Amniotic epithelial cell (primary cell): ENCODE measurements at places on chromosomes 2 and 18.

DNA sequence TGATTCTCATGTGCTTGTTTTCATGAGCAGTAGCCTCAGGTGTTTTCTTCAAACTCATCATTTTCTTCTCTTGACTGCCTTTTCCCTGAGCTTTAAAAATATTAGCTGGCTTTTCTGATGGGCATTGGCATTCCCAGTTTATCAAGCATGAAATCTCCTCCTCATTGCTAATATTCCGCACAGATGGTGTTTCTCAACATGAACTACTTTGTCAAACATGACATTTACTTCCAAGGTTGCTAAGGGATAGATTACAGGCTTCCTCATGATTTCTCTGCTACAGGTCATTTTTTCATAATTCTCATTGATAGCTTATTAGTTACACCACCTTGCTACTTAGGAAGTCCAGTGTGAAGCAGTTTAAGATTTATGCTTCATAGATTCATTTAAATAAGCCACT is 1116.9 kb upstream of the CNTNAP5 start:
- DNase-seq = no peak

GRCh38 chr2:36486521-36487044 is 111.4 kb downstream of the FEZ2 start:
- DNase-seq = peak; percentile 83

DNA sequence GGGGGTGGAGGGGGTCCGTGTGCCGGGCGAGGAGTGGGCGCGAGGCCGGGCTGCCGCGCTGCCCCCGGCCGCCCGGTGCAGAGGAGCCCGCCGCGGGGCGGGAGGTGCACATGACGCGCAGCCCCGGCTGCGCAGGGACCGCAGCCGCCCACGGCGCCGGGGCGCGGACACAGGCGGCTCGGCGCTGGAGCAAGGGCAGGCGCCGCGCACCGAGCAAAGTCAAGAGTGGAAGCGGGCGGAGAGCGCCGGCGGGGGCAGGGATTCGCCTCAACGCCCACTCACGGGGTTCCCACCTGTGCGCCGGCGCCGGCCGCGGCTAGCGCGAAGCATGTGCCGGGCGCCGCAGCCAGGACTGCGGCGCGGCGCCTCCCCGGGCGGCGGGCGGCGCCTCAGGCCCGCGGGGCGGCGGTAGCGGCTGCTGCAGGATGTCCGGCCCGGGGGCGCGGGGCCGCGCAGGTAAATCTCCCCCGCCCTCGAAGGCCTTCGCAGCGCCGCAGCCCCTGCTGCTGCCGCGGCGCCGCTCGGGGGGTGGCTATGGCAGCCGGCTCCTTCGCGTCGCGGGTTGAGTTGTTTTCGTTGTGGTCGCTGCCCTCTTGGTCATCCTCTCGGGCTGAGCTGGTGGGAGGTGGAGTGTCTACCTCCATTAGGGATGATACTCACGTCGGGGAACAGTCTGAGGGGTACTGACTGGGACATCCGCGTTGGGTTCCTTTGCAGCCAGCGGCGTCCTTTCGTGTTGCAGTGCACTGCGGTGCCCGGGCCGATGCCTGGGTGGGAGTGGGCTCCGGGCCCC is 216.3 kb upstream of the DTNA start:
- peak; percentile 6 for DNase-seq

GRCh38 chr2:240369335-240369734 is 66.1 kb upstream of the GPC1 start:
- no peak for DNase-seq

- no peak for DNase-seq
Measured at GRCh38 chr2:15189216-15189615, 371.9 kb downstream of the NBAS start.

DNA sequence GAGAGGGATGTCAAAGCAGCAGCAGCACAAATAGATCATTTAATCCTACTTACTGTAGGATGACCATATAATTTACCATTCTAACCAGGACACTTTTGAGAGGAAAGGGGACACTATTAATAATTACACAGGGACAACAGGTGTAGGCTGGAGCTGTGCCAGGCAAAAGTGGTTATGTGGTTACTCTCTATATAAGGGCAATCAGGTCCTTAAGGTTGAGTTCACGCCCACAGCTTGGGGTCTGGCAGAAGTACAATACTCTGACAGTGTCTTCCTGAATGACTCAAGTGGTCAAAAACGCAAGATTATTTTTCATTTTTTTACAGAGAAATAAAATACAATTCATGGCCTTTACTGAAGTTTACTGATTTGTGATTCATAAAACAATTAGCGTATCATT is 2.8 kb downstream of the PREPL start:
- peak; percentile 55 for DNase-seq

DNA sequence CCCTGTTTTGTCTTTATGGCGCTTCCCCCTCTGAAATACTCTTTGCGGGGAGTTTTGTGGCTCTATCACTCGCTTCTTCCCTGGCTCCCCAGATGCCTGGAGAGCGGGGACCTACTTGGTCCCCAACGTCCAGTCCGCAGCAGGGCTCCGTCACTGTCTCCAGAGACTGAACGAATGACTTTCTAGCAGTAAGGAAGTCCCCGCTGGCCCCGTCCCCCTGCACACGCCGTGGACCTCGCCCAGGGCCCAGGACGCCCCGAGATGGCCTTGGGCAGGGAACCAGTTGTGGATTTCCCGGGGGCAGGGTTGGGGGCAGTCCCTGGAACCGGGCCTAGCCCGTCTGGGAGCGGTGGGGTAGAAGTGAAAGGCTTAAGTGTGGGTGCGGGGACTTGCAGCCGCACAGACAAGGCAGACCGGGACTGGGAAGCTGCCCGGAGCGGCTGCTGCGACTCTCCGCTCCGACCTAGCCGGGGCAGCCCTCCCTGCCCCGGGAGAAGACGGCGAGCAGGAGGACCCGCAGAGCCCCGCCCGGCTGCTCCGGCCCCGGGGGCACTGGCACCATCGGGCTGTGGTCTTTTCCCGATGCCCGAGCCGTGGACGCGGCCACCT is 821 bp upstream of the EPHA4 start:
- DNase-seq = peak; percentile 44

DNA sequence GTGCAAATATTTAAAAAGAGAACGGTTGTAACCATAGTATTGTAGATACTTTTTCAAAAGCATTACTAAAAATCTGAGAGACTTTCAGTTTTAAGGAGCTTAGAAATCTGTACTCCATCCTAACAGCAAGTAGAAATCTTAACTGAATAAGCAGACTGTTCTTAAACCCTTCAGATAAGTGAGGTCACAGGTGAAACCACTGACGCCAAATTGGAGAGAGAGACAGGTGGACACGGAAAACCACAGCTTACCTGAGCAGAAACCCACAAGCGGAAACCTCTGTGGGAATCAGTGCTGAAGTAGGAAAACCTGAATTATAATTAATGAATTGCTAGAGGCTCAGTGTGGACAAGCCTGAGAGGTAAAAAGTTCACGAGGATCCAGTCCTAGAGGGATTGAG is 959.4 kb upstream of the CELF4 start:
- no peak for DNase-seq

- DNase-seq = no peak
Measured at GRCh38 chr2:23135481-23136100, 249.4 kb upstream of the KLHL29 start.

DNA sequence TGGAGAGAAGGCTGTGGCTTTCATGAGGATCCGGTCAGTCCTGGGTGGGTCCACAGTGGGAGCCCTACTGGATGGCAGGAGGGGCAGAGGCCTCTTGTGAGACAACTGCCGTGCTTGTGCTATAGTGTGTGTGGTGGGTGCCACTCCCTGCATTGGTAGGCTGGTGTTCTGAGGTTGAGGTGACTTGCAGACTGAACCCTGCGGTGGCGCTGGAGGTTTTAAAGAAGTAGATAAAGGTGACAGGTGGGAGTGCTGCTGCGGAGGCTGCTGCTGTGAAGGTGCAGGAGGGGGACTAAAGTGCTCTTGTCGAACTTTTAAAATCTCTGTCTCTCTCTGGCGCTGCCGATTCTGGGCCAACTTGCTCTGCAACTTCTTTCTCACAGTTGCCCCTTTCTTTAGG is 29.7 kb downstream of the INO80D start:
- DNase-seq = no peak

DNA sequence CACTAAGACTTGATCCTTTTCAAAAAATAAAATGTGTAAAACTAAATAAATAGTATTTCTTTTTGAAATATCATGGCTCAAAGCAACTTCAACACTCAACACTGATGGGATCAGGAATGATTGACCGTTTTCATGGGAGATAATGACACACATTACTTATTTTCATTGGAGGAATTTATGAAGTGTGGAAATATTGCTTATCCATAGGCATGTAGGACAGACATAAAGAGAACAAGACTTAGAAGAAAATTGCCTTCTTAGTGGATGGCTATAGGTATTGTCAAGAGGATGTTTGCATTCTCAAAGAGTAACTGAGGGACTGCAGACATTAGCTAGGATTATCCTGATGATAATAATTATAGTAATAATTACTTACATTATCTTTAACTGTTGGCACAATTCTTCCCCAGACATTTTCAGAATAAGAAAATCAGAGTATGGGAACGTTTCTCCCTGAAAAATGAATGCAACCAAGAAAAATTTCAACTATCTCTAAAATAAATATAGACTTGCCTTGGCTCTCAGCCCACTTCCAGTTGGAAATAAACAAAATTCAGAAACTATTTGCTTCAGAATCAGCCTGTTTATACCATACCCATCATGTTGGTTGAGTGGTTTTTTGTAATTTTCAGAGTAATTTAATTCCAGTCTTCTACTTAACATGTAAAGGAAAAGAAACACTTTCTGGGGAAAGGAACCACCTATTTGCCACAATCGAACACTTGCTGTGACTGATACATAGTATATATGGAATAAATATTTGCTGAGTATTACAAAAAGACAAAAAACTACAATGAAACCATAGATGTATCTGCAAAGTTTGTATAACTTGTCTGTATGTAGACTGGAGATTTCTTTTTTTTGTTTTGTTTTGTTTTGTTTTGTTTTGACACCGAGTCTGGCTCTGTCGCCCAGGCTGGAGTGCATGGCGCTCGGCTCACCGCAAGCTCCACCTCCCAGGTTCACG is 165.7 kb downstream of the TMX3 start:
- DNase-seq = peak; percentile 68

DNA sequence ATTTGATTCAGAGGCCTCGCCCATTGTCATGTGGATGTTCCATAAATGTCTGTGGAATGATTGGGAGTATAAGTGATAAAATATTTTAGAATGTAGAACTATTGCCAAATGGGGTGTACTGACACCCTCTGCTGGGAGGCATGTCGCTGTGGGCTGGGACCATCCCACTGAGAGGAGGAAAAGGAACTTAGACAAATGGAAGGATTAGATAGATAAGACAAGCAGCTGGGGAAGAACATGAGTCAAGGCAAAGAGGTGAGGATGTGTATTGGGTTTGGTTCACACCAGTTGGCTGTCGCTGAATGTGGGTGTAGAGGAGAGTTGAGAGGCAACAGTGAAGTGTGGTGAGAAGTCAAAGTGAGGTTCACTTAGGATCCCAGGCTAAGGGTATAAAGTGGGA is 4.0 kb downstream of the C2orf74 start:
- DNase-seq = peak; percentile 79

DNA sequence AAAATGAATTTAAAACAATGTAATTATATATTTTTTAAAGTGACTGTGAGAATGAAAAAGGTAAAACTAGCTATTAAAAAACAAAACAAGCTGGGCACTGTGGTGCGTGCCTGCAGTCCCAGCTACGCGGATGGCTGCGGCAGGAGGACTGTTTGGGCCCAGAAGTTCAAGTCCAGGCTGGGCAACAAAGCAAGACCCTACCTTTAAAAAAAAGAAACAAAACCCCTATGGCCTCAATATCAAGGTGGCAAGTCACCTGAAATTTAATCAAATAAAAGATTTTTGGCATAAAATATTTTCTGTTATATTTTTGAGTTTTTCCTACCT is 46.9 kb upstream of the STRN start:
- DNase-seq = no peak

GRCh38 chr2:232874677-232875223 is 4.7 kb downstream of the SNORC start:
- DNase-seq = no peak
